Activated CD4-positive, CD25-positive, alpha-beta regulatory T cell treated with anti-CD3 and anti-CD28 coated beads, Interleukin-2, amount 50 U/mL, for 72 hours (primary cell): ENCODE measurements at places on chromosomes 5 and 9.

- DNase-seq: no peak
Observed at GRCh38 chr5:1508659-1509290, 15.0 kb downstream of the LPCAT1 start.

GRCh38 chr5:140569197-140569596 is 4.6 kb downstream of the SLC35A4 start:
- DNase-seq: no peak

GRCh38 chr9:134909511-134910481 is 7.9 kb downstream of the FCN1 start:
- DNase-seq: no peak

- no peak for DNase-seq
Observed at GRCh38 chr5:177303925-177304391, 359 bp downstream of the PRELID1 start.

DNA sequence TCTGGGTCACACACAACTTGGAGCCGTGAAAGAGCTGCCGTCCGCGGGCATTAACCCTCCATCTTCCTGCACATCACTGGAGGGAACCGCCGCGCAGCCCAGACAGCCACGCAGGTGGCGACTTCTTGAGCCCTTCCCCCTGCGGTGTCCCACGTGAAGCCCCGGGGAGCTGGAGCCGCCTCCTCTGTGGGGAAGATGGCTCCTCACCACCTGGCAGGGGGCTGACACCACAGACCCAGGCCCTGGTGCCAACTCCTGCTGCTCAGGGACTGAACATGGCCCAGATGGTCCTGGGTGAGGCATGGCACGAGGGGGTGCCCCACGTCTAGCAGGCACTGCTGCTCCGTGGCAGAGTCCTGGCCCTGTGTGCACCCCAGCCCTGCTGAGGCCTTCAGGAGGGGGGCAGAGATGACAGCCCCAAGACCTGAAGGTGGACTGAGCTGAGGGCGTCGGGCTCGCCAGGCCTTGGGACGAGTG is 38.9 kb downstream of the NDUFS6 start:
- DNase-seq: no peak

GRCh38 chr5:102139029-102139428 is 157.1 kb downstream of the SLCO4C1 start:
- no peak for DNase-seq

- no peak for DNase-seq
Observed at GRCh38 chr5:59199868-59200267, 617.0 kb downstream of the RAB3C start.

GRCh38 chr9:129446828-129447550 is 173.9 kb downstream of the C9orf50 start:
- no peak for DNase-seq

GRCh38 chr9:91886414-91887076 is 63.5 kb downstream of the ROR2 start:
- no peak for DNase-seq

GRCh38 chr5:171776213-171776612 is 9.4 kb upstream of the SMIM23 start:
- no peak for DNase-seq

DNA sequence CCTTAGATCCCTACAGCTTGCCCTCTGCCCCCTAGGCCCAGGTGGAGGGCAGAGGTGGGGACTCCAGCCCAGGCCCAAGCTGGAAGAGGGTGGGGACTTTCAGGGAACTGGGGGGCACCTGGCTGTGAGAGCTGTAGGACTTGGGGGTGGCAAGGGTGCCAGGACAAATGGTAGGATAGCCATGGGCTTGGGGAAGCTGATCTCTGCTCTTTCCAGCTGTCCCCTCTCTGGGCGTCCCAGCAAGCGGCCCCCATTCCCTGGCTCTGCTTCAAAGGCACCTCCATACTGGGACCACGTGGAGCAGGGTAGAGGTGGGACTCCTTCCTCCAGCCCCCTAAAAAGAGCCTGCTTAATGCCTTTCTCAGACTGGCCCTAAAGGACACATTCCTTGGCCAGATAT is 385 bp downstream of the LTC4S start:
- no peak for DNase-seq

DNA sequence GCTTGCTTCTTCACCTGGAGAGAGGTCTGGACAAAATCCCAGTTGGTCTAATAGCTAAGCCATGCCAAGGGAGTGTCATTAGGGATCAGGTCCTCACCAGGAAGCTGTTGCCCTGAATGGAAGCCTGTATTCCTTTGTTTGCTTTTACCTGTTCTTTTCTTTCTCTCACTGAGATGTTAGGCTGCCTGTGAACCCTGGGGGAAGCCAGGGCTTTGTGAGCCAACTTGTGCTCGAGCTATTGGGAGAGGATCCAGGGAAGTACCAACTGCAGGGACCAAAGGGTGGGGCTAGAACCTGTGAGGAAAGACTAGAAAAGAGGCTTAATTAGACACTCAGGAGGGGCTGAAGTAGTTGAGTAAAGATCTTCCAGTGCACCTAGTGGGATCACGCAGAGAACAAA is 451.2 kb upstream of the TLE4 start:
- no peak for DNase-seq

- DNase-seq: no peak
Observed at GRCh38 chr9:69044240-69045219, 9.0 kb downstream of the FXN start.

DNA sequence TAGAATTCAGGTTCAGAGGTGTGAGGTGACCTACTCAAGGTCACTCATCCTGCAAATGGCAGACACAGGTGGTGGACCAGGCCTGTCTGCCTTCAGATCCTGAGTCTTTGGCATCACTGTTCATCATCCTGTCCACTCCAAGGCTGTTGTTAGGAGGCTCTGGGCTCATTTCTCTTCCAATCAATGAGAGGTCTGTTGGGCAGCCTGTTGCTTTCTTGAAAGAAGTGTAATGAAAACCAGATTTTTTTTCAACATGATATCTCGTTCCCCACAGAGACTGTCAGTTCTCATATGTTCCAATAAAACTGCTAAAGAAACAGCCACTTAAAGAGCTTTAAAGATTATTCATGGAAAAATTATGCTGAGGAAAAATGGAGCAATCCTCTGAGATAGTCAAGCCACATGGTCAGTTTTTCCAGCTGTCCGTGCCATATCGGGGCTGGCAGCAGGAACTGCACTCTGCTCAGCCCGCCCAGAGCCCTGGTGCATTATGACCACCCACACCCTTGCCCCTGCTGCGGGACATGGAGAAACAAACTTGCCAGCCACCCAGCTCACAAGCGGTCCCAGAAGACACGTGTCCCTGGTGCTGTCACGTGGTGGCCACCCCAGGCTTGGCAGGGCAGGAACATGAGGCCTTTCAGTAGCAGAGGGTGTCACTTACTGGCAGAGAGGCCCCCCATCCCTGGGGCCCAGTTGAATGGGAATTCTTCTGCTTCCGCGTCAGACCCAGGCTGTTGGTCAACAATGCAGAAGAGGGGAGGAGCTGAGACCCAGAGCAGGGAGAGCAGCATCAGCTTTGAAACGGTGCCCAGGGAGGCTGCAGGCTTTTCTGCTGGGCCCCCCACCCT is 63.7 kb upstream of the ANGPTL2 start:
- DNase-seq: no peak

GRCh38 chr5:128241051-128241695 is 157.6 kb downstream of the SLC12A2 start:
- no peak for DNase-seq

- no peak for DNase-seq
Observed at GRCh38 chr5:118439831-118440230, 548.5 kb downstream of the DTWD2 start.

DNA sequence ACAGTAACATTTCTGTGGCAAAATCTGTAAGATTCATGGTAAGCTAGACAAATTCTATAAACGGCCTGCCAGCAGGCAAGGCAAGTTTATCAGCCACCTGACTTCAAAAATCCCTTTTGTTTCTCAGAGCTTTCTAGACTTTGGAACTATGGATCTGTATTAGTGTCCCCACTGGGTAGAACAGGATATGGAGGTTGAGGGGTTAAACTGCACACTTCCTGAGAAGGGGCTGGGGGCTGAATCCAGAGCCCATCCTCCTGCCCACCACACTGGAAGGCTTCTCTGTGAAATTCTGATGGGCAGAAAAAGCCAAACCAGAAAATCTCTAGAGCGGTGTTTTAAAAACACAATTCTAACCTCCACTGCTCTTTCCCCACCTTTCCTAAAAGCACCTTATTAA is 128.7 kb downstream of the ENTREP1 start:
- no peak for DNase-seq

DNA sequence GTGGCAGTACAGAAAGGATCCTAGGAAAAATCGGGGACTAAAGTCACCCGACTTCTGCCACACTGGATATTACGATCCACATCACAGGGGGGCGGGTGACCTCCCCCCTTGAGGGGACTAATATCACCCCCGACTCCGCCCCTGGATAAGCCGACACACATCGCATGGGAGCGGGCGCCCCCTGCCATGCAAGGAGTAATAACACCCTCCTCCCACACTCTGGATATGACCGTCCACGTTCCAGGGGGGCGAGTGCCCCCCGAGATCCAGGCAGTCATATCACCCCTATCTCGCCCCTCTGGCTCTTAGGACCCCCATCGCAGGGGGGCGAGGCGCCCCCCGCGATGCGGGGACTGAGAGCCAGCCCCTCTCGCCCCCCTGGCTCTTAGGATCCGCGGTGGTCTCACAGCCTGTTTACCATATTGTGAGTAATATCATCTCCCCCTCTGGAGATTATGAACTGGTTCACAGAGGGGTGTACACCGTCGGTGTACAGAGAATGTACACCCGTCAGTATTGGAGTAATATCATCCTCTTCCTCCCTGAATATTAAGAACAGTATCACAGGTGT is 423.0 kb downstream of the DIRAS2 start:
- no peak for DNase-seq
